Dermis lymphatic vessel endothelial cell (primary cell): ENCODE measurements at places on chromosomes 7 and 10. TPM values are rescaled to one million over a fixed set of nuclear protein-coding genes. Genes with fewer than 3 reads are reported as not detected.

SFTPD gene
- not detected in 2 replicates for total RNA-seq

DHX32 gene
- 46.9 and 49.4 TPM in 2 replicates for total RNA-seq

SPDYE6 gene
- total RNA-seq: not detected in 2 replicates

HOXA10 gene
- total RNA-seq: 1.0 and 1.8 TPM in 2 replicates

TBXAS1 gene
- 0.69 and 0.87 TPM in 2 replicates for total RNA-seq

ZCWPW1 gene
- 1.1 and 1.2 TPM in 2 replicates for total RNA-seq

AKR1B15 gene
- not detected in 2 replicates for total RNA-seq

RADIL gene
- total RNA-seq: 5.1 and 5.5 TPM in 2 replicates

HTR5A gene
- not detected in 2 replicates for total RNA-seq

LBX1 gene
- not detected in 2 replicates for total RNA-seq

BMPER gene
- total RNA-seq: 1.1 and 1.3 TPM in 2 replicates

DDX21 gene
- total RNA-seq: 52.7 and 72.7 TPM in 2 replicates

PDZD7 gene
- 0.22 and 0.43 TPM in 2 replicates for total RNA-seq

CHN2 gene
- 0.34 and 0.65 TPM in 2 replicates for total RNA-seq

GIMAP4 gene
- 250 and 389 TPM in 2 replicates for total RNA-seq

ADAM12 gene
- total RNA-seq: 0.54 and 3.6 TPM in 2 replicates

FAM25G gene
- not detected in 2 replicates for total RNA-seq

MRLN gene
- total RNA-seq: not detected in 2 replicates

OR2A1 gene
- under 0.01 TPM in 1 of 2 replicates, not detected in the other for total RNA-seq

PRLHR gene
- total RNA-seq: not detected in 2 replicates

SGCE gene
- total RNA-seq: 93.9 and 139 TPM in 2 replicates

SLC16A9 gene
- under 0.01 TPM in 1 of 2 replicates, not detected in the other for total RNA-seq

R3HCC1L gene
- 9.5 and 13.8 TPM in 2 replicates for total RNA-seq

FIGNL1 gene
- 11.5 and 13.1 TPM in 2 replicates for total RNA-seq

PIK3CG gene
- 2.0 and 6.8 TPM in 2 replicates for total RNA-seq

GLI3 gene
- under 0.01 TPM in 2 replicates for total RNA-seq

ATG9B gene
- under 0.01 TPM in 2 replicates for total RNA-seq

ABCB1 gene
- 0.26 and 0.87 TPM in 2 replicates for total RNA-seq

UFSP1 gene
- total RNA-seq: 2.2 and 3.1 TPM in 2 replicates

PLPP4 gene
- total RNA-seq: 0.43 TPM in 1 of 2 replicates, not detected in the other

AKR1C8 gene
- total RNA-seq: not detected in 2 replicates

CYP3A7 gene
- total RNA-seq: not detected in 2 replicates

CPA5 gene
- total RNA-seq: not detected in 2 replicates

TET1 gene
- 0.76 and 1.1 TPM in 2 replicates for total RNA-seq

CSGALNACT2 gene
- 7.3 and 8.1 TPM in 2 replicates for total RNA-seq

SRRM3 gene
- 1.7 and 2.8 TPM in 2 replicates for total RNA-seq

ARHGEF5 gene
- 0.11 and 0.34 TPM in 2 replicates for total RNA-seq

EN2 gene
- total RNA-seq: under 0.01 TPM in 1 of 2 replicates, not detected in the other

EPHA1 gene
- 0.11 and 0.17 TPM in 2 replicates for total RNA-seq

SMO gene
- total RNA-seq: 1.5 and 2.1 TPM in 2 replicates

FBXL13 gene
- 0.22 and 0.34 TPM in 2 replicates for total RNA-seq

TLX1 gene
- total RNA-seq: not detected in 2 replicates

CDHR3 gene
- total RNA-seq: 0.98 and 1.5 TPM in 2 replicates

CRPPA gene
- total RNA-seq: 1.8 and 1.9 TPM in 2 replicates

SCIN gene
- 0.11 and 0.17 TPM in 2 replicates for total RNA-seq

PDE1C gene
- total RNA-seq: 0.17 and 0.65 TPM in 2 replicates

RPEL1 gene
- 0.09 and 0.11 TPM in 2 replicates for total RNA-seq

CD36 gene
- 217 and 326 TPM in 2 replicates for total RNA-seq

GOLGA7B gene
- 0.09 and 0.11 TPM in 2 replicates for total RNA-seq

AGBL3 gene
- total RNA-seq: 1.4 TPM in 2 replicates

HMX3 gene
- not detected in 2 replicates for total RNA-seq

MYOZ1 gene
- total RNA-seq: not detected in 2 replicates

MEOX2 gene
- total RNA-seq: 1.8 and 6.2 TPM in 2 replicates

MYO3A gene
- under 0.01 TPM in 1 of 2 replicates, not detected in the other for total RNA-seq

LAMTOR4 gene
- 105 and 108 TPM in 2 replicates for total RNA-seq

TRIP6 gene
- total RNA-seq: 45.0 and 48.9 TPM in 2 replicates
